ENCODE measurements at places on chromosomes 2 and 18.

GRCh38 chr18:13256444-13257305 lies 38.1 kb downstream of the LDLRAD4 start:
- no peak for DNase-seq

DNA sequence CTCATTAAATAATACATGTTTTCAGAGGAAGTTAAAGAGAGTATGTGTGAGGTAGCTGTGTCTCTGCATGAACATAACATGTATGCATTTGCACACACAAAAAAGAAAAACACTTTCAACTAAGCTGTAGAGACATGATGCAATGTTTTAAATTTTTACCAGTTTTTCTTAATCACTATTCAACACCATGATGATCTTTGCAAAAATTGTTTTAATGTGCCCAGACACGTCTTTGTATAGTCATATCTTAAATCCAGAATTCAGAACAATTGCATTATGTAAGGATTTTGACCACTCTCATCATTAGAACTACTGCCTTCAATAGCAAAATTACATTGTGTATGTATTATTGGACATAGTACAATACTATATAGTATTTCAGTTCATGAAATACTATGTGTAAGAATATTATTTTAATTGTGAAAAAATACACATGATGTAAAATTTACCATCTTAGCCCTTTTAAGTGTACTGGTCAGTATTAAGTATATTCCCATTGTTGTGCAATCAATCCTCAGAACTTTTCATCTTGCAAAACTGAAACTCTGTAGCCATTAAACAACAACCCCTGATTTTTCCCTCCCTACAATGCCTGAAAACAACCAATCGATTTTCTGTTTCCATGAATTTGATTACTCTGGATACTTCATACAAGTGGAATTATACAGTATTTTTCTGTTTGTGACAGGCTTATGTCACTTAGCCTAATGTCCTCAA lies 104.5 kb upstream of the ACVR2A start:
- DNase-seq, result no peak

DNA sequence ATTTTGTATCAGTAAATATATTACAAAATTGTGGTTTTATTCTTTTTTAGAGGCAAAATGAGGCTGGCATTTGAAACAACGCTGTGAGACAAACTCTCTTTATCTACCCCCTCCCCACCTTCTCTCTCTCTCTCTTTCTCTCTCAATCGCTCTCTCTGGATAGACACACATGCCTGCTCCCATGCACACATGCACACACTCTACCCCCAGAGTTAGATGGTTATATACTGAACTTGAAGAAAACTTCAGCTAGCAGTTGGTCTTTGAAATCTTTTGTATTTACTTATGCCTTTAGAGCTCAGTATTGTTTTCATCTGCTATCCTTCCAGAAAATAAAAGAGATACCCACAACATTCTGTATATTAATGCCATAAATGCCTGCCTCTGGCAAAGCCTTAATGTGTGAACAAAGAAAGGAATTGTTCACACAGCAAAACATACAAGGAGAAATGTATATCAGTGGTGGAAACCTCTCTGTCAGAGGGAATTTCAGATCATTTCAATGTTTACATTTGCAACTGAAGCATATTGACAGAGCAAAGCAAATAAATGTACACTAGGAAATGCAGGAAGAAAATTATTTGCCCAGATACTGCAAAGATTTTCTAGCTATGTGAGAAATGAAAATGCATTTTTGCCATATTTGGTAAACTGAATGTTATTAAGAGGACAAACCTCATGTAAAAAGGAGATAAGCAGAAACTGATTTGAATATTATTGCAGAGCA lies 217.0 kb upstream of the UBE2E3 start:
- DNase-seq, result no peak

DNA sequence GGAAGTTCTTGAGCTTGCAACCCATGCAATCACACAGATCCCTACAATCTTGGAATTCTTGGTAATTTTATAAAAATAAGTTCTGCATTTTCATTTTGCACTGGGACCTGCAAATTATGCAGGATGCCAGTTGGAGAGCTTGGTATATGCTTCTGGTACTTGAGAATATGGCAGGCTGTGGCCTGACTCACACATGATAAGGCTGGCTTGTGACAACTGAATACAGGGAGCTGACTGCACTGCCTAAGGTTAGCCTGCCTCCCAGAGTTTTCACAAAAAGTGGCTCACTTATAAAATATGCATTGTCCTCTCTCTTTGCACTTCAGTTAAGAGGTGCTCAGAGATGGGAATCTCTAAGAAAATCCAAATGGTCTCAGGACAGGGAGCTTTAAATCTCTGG lies 265.5 kb upstream of the KCNJ3 start:
- DNase-seq, result no peak

DNA sequence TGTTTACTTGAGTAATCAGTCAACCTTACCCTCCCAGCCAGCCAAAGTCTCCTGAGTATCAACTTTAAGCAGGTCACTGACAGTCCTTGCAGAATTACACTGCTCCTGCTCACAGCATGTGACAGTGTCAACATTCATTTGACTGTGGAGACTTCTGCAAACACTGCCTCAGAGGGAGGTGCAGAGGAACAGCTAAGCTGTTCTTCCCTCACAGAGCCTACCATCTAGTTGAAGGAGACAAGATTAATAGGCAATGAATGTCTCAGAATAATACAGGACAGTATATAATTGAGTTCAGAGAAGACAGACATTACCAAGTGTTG lies 11.9 kb downstream of the SLC14A2 start:
- no peak for DNase-seq

All from effector memory CD8-positive, alpha-beta T cell (primary cell).